ENCODE measurements at places on chromosomes 5 and 9.

DNA sequence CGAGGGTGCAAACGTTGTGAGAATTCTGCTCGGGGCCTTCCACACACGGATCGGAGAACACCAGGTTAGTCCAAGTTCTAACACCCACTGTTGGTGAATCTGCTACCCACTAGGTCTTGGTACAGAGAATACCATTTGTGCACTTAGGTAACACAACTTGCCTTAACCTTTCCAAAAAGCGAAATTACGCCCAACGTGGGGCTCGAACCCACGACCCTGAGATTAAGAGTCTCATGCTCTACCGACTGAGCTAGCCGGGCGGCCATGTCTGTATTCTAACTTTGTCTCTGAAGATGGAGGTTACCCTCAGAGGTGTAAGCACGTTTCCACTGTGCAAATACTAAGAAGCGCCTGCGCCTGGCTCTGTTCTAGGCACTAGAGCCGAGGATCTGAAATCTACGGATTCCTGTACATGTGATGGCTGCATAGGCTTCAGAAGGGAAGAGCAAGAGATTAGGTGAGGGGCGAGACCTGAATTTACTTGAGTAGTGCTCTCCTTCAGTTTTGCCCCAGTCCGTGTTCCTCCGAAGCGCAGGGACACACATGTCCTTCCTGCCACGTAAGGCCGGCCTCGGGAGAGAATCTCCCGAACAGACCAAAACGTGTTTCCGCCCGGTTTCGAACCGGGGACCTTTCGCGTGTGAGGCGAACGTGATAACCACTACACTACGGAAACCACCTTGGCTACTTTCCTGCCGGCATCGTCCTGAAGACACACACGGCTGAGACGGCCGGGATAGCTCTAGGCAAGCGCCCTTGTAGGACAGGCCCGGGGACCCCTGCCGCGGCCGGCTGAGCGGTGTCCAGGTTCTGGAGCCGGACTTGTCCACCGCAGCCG, 1.1 kb upstream of the TRIM41 start:
- DNase-seq = peak; percentile 91

GRCh38 chr5:131242728-131243255, 21.1 kb upstream of the CDC42SE2 start:
- no peak for DNase-seq

DNA sequence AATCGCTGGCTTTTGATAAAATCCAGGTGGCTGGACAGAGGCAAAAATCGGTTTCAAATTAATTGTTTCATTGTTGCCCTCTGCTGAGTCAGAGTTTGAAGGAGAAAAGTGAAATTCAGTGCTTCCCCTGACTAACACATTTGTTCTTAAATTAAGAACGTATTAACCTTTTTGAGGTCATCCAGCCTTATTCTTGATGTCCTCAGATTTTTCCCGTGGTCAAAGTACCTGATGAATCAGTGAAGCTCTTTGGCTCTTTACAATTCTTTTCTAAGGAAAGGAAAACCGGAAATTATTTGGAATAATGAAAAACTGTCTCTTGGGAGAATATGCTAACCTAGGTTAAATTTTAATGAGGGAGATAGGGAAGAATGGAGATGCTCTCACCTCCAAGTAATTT, 21.6 kb downstream of the OSMR start:
- DNase-seq = no peak

- no peak for DNase-seq
These were observed 90.2 kb downstream of the NSUN2 start for GRCh38 chr5:6542421-6543345.

- no peak for DNase-seq
These were observed 111.2 kb upstream of the FAM174A start for GRCh38 chr5:100424017-100424416.

DNA sequence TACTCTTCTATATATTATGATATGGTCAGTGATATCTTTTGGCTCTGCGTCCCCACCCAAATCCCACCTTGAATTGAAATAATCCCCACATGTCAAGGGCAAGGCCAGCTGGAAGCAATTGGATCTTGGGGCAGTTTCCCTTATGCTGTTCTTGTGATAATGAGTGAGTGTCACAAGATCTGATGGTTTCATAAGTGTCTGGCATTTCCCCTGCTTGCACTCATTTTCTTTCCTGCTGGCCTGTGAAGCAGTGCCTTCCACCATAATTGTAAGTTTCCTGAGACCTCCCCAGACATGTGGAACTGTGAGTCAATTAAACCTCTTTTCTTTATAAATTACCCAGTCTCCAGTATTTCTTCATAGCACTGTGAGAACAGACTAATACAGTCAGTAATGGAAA, 45.0 kb upstream of the TNC start:
- no peak for DNase-seq

DNA sequence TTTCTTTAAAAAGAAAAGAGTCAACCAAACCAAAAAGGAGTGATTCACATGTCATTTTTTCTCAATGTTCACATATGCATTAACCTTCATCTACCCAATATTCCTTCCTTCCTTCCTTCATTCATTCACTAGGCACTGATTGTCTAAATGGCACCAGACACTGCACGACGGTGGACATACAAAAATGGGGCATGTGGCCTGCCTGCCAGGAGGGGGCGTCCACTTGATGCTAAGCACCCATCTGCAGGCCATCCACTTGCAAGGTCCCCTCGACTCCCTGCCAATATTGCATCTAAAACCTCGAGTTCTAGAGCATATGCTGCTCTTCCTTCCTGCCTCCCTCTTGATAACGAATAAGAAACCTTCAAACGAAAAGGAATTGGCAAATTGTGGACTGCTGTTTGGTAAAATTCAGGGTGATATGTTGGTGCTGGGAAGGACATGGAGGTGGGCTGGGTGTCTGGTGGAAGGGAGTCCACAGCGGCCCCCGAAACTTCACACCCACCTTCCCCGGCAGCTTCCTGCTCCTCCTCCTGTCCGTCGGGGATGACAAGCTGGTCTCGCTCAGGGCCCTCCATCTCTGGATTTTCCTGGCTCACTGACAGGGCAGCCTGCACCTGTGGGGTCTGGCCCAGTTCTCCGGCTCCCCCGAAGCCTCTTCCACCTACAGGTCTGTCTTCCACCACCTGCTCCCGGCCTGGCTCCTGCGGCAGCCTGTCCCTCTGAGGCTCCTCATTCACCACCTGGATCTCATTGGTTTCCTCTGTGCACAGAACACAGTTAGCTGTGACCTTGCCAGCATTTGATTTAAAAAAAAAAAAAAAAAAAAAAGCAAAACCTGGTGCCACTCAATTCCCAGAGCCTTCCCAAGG, 64.3 kb downstream of the GOLM1 start:
- no peak for DNase-seq

DNA sequence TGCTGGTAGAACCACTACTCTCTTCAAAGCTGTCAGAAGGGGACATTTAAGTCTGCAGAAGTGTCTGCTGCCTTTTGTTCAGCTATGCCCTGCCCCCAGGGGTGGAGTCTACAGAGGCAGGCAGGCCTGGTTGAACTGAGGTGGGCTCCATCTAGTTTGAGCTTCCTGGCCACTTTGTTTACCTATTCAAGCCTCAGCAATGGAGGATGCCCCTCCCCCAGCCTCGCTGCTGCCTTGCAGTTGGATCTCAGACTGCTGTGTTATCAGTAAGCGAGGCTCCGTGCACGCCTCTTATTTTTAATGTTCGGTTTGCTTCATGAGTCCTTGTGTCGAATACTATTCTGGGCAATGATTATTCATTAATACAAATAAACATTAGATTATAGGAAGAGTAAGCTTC, 3.1 kb upstream of the SLC27A6 start:
- no peak for DNase-seq

DNA sequence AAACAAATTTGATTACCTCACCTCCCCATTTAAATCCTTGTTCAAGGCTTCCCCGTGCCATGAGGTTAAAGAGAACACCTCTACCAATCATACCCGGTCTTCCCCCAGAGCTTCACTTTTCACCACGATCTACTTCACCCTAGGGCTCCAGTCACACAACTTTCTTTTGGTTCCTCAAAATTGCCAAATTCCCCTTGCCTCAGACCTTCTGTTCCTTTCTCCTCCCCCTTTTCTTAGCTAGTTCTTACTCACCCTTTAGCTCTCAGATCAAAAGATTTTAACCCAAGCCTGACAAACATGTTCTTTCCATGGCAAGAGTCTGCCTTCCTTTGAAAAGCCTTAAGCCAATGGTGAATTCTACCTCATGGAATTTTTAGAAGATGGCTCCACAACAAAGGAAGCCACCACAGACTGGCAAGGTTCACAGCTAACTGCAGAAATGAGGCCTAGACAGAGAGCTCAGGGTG, 56.7 kb downstream of the MAPKAP1 start:
- no peak for DNase-seq

GRCh38 chr9:24487250-24487861, 58.3 kb downstream of the IZUMO3 start:
- no peak for DNase-seq

- no peak for DNase-seq
These were observed 175.5 kb downstream of the NXNL2 start for GRCh38 chr9:88710449-88710848.

DNA sequence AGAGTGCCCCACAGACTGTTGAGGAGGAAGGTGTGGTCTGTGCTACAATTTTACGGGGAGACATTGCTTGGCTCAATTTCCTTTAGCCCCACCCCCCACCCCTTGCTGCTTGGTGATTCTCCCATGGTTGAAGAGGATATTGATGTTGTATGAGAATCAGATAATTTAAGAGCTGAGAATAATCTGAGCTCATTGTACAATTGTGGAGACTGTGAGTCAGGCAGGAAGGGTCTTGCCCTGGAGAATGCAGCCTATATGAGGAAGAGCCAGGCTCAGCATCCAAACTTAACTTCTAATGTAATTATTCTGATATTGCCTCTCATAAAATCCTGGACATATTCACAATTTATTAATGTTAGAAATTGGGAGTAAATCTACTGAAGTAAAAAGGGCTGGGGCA, 26.1 kb upstream of the OR2S2 start:
- no peak for DNase-seq

DNA sequence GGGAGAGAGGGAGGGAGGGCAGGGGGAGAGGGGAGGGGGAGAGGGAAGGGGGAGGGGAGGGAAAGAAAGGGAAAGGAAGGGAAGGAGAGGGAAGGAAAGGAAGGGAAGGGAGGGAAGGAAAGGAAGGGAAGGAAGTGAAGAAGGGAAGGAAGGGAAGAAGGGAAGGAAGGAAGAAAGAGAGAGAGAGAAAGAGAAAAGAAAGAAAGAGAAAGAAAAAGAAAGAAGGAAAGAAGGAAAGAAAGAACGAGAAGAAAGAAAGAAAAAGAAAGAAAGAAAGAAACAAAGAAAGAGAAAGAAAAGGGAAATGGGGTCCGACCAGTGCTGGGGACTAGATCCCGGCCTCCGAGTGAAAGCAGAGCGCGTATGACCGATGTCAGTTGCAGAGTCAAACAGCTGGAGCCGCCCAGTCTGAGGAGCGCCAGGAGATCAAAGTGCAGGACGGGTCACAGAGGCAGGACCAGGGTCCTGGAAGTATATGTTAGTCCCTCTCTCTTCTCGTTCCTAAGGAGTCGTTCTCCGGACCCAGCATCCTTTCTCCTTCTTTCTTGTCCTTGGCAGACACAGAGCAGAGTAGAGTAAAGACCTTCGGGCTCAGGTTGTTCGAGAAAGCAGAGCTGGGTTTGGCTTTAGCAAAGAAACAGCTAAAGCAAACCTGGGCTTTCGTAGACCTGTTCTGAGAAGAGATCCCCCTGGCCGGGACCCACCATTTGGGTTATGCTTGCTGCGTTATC, 305.4 kb upstream of the MSX2 start:
- no peak for DNase-seq

DNA sequence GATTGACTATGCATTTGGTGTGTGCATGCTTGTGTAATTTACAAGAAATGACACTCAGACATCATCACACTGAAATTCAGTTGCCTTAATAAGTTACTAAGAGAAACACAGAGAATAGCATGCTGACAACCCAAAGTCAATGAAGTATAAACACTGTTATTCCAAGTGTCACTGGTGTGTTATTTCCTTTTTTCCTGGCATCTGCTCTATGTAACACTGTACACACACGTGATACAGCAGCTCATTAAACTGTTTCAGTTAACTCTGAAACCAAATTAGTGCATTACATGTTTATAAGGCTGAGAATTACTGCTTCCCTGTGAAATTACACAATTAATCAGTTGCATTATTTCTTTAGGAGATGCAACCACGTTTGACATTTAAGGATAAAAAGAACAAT, 252.7 kb downstream of the EFNA5 start:
- no peak for DNase-seq

GRCh38 chr9:89592963-89593726, 11.7 kb upstream of the GADD45G start:
- no peak for DNase-seq

- DNase-seq = no peak
These were observed 105.0 kb downstream of the SEMA6A start for GRCh38 chr5:116469631-116470030.

- no peak for DNase-seq
These were observed 12.1 kb downstream of the MRPL36 start for GRCh38 chr5:1787472-1788047.

- no peak for DNase-seq
These were observed 167.4 kb downstream of the TSSK1B start for GRCh38 chr5:113267361-113267900.

DNA sequence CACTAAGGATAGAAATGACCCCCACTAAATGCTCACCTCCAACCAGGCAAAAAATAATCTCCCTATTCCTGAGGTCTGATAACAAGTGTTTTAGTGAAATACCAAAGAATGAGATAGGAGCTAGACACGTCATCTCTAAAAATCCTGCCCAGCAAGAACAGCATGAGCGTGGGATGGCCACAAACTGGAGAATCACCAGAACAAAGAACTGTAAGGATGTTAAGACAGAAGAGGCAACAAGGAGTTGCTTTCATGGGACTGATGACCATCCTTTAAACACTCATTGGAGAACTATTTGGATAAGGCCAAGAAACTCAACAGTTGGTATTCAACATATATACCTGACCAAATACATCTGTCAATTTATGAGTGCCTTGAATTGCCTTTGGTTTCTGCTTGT, 113.7 kb downstream of the RASEF start:
- DNase-seq = no peak

GRCh38 chr9:129751841-129752801, 721 bp downstream of the PTGES start:
- DNase-seq = no peak

DNA sequence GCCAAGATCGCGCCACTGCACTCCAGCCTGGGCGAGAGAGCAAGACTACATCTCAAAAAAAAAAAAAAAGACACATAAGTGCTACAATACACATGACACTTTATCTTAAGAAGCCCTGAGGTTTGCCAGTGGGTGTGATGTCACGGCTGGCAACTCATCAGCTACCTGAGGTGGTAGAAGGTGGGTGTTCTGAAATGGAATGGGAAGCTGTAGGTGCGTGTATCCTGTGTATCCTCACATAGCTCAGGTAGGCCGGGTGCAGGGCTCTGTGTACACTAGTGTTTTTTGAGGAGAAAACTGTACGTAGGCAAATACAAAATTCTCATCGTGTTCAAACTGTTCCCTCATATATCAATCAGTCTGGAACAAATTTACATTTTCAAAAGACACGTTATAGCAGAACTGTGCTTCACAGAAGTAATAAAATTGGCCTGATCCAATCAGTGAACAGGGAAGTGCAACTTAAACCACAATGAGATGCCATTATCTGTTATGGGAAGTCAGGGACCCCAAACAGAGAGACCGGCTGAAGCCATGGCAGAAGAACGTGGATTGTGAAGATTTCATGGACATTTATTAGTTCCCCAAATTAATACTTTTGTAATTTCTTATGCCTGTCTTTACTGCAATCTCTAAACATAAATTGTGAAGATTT, 10.4 kb downstream of the BICD2 start:
- no peak for DNase-seq

GRCh38 chr9:129854588-129855110, 19.4 kb downstream of the USP20 start:
- DNase-seq = no peak

Measured in activated T-helper 1 cell treated with anti-CD3 and anti-CD28 coated beads, Interleukin-12 subunit alpha, Interleukin-12 subunit beta, Interleukin-2, Interleukin-4 antibody, amounts not matched to agents 30 ng/mL and 10 ng/mL and 1 ng/mL, durations not matched to agents 14 hours and 24 hours and 36 hours (primary cell).